ENCODE measurements at places on chromosomes 2 and 18.
A peak's percentile ranks its signal among the peaks of the same experiment; 100 is the strongest.

- no peak for DNase-seq
Observed at GRCh38 chr2:10992023-10992791, 80.5 kb downstream of the KCNF1 start.

GRCh38 chr2:118040891-118041290 is 27.0 kb upstream of the CCDC93 start:
- no peak for DNase-seq

- no peak for DNase-seq
Observed at GRCh38 chr2:205627085-205627484, 55.2 kb upstream of the NRP2 start.

DNA sequence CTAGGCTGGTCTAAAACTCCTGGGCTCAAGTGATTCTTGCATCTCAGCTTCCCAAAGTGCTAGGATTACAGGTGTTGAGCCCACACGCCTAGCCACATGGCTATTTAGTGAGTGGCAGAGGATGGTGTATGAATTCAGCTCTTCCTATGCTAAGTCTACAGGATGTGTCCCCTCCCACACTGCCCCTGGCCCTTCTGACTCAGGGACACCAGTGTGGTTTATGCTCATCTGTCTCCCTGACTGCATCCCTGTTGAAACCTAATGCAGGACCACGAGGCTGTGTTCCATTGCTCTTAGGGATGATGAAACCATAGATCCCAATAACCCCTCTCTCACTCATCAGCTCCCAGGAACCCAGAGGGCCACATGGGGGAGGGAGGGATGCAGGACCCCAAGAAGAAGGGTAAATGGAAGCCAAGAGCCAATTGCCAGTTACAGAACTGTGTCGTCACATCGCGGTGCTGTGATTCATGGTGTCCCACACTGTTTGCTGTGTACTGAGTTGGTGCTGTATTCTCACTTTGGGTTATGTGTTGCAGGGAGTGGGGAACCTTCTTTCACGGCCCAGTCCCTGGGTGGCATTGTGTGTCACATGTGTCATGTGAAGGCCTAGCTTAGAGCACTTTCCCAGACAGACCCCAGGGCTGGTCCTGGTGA is 102.9 kb upstream of the HAAO start:
- no peak for DNase-seq

DNA sequence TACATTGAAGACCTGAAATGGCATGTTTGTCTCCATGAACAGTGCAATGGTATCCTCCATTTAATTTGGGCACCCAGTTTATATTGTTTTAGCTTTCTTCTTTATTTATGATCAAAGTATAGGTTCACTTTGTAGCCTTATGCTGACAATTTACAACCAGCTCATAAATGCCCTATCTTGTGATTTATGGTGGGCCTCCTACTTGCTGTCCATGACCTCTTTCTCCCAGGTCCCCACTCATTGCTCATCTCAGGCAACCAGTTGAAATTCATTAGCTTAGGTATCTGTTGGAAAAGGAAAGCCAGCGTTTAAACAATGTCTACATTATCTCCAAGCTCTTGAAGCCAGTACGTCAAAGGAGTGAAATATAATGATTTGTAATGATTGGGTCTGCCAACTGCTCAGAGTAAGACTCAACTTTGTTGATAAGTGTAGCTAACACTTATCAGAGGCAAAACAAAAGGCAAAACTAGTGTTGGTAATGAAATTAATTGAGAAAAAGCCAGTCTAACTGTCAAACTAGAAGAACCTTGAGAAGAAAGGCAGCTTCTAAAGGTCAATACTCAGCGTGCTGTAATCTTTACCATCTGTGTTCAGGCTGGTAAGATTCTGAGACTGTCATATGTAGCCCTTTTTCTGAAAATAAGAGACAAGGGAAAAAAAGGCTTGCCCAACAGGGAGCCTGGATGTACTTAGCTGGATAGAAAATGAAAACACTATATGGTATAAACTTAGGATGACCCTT is 695.9 kb downstream of the EPHA4 start:
- no peak for DNase-seq

- no peak for DNase-seq
Observed at GRCh38 chr18:48656582-48656981, 117.8 kb downstream of the CTIF start.

- DNase-seq = peak; percentile 21
Observed at GRCh38 chr18:12307701-12308385, at the start of gene TUBB6. TUBB6 (plus strand) TSS chr18:12308241; CDS start chr18:12308293, 52 bp downstream.

- no peak for DNase-seq
Observed at GRCh38 chr18:35326695-35327387, 17.4 kb downstream of the ZNF24 start.

Measured in NCI-H510A treated with DMSO at 0.1 percent for 48 hours (cell line).